ENCODE measurements at places on chromosomes 1 and 21. TPM values are rescaled to one million over a fixed set of nuclear protein-coding genes. Genes with fewer than 3 reads are reported as not detected.
A peak's percentile ranks its signal among the peaks of the same experiment; 100 is the strongest.

ZFP69 gene
- total RNA-seq = 2.2 TPM

BEND5 gene
- total RNA-seq = 5.9 TPM

TMEM240 gene
- 8.8 TPM for total RNA-seq

ABCA4 gene
- 1.3 TPM for total RNA-seq

LRRC38 gene
- total RNA-seq = 0.15 TPM

SIKE1 gene
- 41.0 TPM for total RNA-seq

GCSAML gene
- total RNA-seq = 1.3 TPM

FAF1 gene
- 58.2 TPM for total RNA-seq

VN1R5 gene
- total RNA-seq = not detected

DNA sequence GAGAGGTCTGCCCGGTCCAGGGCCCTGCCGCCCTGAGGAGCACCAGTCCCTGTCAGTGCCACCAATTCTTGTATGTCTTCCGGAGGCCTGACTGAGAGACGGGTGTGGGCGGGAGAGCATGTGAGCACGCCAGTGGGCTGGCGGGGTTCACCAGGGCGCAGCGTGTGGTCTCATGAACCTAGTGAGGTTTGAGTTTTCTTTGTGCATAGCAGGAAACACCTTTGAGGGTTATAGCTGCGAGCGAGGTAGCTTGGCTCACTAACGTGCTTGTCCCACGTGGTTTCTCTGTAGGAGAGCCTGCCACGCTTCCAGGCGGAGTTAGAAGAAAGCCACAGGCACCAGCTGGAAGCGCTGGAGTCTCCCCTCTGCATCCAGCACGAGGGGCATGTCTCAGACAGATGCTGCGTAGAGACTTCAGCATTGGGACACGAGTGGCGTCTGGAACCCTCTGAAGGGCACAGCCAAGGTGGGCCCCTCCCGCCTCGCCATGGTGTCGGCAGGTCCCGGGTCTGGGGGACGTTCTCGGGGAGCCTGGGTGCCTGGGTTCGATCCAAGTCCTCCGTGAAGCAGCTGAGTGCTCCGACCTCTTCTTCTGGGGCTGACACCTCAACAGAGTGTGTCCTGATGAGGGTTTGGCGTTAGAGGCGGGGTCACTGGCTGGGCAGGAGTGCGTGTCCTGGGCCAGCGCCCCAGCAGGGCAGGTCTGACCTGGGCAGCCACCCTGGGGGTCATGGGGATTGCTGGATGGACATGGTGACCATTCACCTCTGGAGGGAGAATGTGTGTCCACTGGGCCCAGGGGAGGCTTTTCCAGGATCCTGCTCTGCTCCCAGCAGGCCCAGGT, 31.4 kb downstream of the PCNT start:
- DNase-seq = no peak

DNA sequence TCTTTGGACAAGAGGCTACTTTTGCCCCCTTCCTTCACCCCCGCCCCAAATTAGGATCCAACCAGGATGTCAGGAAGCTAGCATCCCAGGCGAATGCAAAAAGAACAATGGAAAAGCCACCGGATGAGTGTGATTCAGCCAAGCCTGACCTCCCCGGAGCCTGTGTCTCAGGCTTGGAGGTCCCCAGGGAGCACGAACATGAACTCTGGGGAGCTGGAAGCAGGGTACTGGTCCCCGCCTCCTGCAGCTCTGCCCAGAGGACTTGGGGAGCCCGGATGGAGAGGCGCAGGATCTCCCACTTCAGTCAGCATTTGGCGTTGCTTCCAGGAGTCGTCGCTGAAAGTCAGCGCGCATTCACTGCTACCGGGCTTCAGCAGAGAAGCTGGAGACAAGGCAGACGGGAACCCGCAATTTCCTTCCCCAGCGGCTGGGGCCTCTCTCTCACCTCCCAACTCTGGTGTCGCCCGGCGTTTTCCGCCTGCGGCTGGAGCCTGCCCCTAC, 1.8 kb upstream of the TBX15 start:
- DNase-seq = no peak

- no peak for DNase-seq
These were observed 60.5 kb upstream of the SIPA1L2 start for GRCh38 chr1:232690285-232690935.

DNA sequence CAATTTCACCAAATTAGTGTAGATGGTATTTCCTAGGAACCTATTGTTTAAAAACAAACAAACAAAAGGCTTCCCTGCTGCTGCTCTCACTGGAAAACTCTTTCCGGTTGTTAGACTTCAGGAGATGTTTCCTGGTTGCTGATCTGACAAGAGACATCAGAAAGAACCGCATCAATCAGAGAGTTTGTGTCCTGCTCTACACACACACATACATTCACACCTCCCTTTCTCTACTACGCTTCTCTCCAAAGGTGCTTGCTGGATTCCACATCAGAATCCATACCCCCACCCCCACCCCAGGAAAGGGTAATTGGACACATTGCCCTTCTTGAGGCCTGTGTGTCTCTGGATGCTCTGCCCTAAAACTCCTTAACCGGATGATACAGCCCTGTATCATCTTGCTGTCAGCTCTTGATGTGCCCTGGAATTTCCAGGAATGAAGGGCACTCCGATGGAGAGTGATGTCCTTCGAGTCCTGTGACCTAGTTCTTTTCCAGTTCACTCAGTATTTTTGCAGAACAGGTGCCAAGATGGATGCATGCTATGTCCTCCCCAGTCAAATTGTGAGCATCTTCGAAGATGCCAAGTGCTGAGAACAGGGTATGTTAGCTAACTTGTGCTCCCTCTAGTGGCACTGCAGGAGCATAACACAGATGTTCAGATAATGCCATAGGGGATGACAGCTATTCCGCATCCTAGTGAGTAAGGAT, 113.7 kb upstream of the SLC35F3 start:
- no peak for DNase-seq

DNA sequence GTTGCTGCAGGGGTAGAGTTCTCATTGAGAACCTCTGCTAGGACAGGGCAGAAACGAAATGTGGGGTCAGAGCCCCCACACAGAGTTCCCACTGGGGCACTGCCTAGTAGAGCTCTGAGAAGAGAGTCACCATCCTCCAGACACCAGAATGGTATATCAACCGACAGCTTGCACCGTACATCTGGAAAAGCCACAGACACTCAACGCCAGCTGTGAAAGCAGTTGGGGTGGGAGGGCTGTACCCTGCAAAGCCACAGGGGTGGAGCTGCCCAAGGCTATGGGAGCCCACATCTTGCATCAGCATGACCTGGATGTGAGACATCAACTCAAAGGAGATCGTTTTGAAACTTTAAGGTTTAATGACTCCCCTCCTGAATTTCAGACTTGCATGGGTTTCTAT, 284.0 kb upstream of the DEPDC1 start:
- DNase-seq = no peak

- DNase-seq = peak; percentile 41
These were observed 28.5 kb upstream of the PKP1 start for GRCh38 chr1:201254625-201255478.

GRCh38 chr1:244397131-244397530, 54.6 kb downstream of the ADSS2 start:
- DNase-seq = no peak

GRCh38 chr1:53206735-53207379, 10.2 kb downstream of the CPT2 start:
- DNase-seq = no peak

DNA sequence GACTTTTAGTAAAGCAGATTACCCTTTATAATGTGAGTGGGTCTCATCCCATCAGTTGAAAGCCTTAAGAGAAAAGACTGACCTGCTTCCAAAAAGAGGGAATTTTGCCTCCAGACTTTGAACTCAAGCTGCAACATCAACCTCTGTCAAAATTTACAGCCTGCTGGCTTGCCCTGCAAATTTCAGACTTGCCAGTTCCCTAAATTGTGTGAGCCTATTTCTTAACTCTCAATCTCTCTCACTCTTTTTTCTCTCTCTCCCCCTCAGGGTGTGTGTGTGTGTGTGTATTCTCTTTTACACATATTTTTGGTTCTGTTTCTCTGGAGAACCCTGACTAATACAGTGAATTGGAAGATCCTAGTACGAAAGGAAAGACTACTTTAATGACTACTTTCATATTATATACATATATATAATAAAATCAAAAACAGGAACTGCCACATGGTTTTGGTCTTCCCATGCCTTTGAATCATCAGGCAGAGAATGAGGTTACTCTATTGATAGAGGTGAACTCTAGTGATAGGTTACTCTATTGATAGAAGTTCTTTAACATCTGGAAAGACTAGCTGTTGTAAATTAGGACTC, 6.4 kb downstream of the OR2C3 start:
- no peak for DNase-seq

DNA sequence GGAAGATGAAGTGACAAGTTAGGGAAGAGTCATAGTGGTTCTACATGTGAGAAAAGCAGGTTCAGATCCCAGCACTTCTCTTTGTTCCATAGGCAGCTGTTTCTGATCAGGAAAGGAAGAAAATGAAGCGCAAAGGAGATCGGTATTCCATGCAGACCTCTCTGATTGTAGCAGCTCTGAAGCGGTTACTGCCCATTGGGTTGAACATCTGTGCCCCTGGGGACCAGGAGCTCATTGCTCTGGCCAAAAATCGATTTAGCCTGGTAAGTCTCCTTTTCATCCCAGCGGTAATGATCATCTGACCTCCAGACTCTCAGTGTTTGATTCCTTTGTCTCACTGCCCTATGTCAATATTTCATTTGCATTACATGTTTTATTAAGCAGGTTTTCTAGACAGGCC, 173.6 kb downstream of the ZP4 start:
- DNase-seq = no peak

DNA sequence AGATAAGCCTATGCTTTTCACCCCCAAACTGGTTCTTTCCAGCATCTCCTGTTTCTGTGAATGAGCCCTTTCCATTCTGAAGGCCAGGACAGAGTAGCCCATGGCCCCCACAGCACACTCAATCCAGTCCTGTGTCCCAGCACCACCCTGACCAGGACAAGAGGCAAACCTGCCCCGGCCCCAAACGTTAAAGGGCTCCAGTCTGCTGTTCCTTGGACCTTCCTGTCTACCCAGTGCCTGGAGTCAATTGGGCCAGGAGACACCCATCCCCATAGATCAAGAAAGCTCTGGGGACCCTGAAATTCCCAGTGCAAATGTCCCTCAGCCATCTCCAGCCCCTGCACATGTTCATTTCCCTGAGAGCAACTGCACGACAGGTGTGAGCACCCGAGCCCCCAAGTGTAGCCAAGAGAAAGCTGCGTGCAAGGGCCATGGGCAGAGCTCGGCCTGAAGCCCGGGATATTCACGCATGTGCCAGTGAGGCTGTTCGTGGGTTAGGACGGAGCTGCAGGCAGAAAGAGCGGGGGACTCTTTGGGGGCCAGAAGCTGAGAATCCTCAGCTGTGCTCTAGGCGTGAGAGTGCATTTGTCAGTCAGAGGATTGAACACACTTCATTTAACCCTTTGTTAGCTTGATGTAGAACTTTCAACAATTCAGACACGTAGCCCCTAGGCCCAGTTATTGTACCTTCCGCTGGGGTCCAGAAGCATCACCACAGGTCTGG, 4.2 kb upstream of the RIPK4 start:
- DNase-seq = peak; percentile 27

DNA sequence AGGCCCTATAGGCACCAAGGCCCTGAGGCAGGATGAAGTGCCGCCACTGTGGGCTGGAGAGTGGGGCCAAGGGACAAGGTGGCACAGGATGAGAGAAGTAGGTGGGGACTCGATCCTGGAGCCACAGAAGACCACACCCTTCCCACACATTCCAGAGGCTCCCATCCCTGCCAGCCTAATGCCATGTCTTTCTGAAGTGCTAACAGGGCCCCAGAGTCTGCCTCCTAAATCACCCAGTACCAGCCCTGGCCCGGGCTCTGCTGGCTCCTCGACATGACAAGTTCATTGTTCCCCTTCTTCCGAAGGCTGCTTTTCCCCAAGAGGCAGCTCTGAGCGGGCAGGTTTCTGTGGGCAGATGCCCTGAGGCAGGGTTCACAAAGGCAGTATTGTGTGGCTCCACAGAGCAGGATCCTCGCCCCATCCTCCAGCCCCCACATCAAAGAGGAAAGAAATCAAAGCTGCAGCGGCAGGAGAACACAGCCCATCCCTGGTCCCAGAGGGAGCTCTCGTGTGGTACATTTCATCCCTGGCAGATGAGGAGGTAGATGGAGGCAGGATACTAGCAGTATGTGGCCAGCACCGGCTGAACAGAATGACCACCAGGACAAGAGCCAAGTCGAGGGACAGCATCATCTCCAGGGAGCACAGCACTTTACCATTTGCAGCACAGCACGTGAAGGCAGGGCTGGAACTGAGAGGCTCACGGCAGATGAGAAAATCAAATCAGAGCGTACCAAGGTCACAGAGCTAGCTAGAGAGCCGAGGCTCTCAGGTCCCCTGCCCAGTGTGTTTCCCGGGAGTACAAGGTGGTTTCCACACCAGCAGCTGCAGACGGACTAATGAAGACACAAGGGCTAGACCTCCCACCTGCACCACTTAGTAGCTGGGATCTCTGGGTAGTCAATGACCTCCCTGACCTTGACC, 64.8 kb downstream of the SYF2 start:
- peak; percentile 84 for DNase-seq

DNA sequence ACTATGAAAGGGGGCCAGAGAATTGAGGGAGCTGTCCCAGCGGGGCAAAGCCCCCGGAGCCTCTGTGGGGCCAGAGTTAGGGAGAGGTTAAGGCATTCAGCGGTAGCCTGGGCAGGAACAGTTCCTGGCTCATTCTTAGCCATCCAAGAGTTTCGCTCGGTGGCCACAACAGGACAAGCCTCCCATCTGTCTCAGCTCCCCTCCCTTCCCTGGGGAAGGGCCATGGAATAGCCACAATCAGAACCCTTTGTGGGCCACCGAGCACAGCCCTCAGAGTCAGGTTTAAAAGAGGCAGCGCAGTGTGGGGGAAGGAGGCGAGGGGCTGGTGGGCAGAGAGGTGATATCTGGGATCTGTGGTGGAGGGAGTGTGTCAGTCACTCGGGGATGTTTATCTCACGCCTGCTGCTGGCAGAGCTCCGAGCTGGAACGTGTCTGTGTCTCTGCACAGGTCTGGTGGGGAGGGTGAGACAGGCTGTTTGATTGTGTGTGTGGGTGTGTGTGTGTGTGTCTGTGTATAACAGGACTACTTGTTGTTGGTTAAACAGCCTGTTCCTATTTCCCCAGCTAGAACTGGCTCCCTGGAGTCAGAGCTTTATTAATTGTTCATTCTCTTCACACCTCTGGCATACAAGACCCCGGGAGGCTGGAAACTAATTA, 49.6 kb upstream of the GOLT1A start:
- no peak for DNase-seq

GRCh38 chr21:33968080-33968994, 52.7 kb upstream of the ATP5PO start:
- DNase-seq = no peak

- DNase-seq = no peak
These were observed 64.9 kb upstream of the GNG12 start for GRCh38 chr1:67898033-67898726.

DNA sequence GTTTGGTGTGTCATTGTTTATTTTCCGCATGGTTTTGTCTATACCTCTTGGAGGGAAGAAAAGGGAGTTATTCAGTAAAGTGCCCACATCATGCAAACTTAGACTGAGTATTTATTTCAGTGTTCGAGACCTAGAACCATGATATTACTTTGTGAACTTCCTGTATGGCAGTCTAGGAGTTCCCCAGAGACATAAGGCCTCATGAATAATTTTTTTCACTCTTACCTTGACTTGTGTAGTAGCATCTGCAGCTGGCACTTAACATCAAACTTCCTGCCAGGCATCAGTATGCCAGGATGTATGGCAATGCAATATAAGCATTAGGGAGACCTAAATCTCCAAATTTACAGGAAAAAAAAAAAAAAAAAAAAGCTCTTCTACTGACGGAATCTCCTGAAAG, 287.7 kb downstream of the NEGR1 start:
- DNase-seq = no peak

GRCh38 chr1:77282866-77283539, 1.2 kb downstream of the AK5 start:
- no peak for DNase-seq

All from breast epithelium (tissue), 4 donors.